ENCODE measurements at places on chromosomes 1 and 21. TPM values are rescaled to one million over a fixed set of nuclear protein-coding genes. Genes with fewer than 3 reads are reported as not detected.

WNT3A gene
- not detected for total RNA-seq

MIGA1 gene
- total RNA-seq, result 10.8 TPM

- no peak for DNase-seq
Observed at GRCh38 chr1:21866707-21867043, 54.6 kb downstream of the LDLRAD2 start.

DNA sequence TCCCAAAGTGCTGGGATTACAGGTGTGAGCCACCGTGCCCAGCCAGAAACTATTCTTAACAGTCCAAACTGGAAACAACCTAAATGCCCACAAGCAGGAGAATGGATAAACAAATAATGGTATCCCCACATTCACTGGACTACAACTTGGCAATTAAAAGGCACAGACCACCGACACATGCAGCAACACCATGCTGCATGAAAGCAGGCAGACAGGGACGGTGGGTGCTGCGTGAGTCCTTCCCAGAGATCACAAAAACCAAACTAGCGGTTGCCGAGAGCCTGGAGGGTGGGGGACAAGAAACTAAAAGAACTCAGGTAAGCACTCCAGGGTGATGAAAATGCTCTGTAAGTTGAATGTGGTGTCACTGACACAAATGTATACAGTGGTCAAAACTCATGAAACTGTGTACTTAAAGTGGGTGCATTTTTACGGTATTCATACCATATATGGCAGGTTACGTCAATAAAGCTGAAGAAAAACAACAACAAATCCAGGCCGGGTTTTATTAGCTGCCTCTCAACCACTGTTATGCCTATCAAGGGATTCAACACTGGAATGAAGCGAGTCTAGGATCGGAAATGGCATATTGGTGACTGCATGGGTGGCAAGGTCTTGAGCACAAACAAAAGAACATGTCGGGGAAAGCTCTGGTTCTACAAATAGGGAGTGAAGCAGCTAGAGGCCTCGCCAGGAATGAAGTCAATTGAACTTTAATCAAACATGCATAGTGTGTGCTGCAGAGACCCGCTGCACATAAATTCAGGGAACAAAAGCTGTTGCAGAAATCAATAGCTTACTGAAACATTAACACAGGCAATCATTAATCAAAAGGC lies 52.4 kb downstream of the SLC45A1 start:
- no peak for DNase-seq
